Smooth muscle cell of the brain vasculature (primary cell): ENCODE measurements at places on chromosomes 3 and 15.

- no peak for DNase-seq
Observed at GRCh38 chr3:104989878-104990277, 376.8 kb upstream of the ALCAM start.

DNA sequence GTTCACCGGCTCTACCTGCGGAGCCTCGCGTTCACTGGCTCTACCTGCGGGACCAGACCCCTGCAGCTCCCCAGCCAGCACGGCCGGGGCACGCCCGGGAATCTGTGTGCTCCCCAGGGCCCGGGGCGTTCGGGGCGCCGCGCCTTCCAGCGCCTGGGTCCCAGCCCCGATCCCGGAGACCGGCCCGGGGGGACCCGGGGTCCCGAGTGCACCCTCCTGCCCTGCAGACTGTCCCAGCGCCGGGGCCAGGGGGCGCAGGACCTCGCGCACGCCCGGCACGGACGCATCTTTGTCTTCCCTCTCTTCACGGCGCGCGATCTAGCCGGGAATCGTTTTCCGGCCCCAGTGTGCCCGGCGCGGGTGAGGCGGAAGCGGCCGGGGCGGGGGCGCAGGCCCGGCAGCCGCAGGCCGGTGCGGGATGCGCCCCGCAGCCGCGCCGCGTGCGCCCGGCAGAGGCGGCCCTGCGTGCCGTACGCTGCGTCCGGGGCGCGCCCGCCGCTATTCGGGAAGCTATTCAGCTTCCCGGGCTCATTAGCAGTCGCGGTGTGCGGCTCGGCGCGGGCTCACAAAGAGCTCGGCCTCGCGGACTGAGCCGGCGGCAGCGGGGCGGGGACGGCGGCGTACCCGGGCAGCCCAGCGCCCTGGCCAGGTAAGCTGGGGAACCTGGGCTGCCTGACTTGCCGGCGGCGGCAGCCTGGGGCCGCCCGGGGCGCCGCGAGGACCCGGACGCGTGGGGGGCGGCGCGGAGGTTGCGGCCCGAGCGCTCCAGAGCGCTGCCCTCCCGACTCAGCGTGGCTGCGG is at the start of gene APBA2:
Gene APBA2, plus strand, starts transcription at position 345 of the 801 bp plus-strand sequence. CDS start 167,911 bp downstream, outside the sequence.
- no peak for DNase-seq

GRCh38 chr3:45988362-45988761 is 7.3 kb downstream of the FYCO1 start:
- DNase-seq, result no peak

DNA sequence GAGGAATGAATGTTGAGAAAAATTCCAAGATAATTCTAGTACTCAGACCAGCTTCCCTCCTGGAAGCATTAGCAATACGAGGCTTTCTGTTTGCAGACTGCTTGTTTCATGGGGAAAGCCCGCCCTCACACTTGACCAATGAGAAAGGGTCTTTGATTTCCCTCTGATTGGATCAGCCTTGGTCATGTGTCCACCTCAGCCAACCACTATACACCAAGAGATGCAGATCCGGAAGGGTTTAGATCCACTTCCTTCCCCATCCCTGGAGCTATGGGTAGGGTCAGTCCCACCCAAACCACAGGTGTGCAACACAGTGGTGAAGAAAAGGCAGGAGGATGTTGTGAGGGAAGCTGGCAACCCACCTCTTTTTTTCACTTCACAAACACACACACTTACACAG is 154.7 kb downstream of the SV2B start:
- no peak for DNase-seq
